GF-D8 (cell line): ENCODE measurements at places on chromosomes 7 and 10.

DNA sequence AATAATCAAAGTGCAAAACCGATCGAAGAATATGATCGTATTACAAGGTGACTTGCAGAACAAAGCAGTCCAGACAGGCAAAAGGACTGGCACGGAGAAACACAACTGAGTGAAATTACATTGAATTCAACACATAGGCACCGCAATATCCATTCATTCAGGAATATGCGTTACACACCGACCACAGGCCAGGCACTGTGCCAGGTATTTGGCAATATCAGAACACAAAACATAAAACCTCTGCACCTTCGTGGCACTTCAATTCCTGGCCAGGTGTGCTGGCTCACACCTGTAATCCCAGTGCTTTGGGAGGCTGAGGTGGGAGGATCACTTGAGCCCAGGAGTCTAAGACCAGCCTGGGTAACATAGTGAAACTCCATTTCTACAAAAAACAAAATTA is 187.9 kb downstream of the DIP2C start:
- no peak for DNase-seq

DNA sequence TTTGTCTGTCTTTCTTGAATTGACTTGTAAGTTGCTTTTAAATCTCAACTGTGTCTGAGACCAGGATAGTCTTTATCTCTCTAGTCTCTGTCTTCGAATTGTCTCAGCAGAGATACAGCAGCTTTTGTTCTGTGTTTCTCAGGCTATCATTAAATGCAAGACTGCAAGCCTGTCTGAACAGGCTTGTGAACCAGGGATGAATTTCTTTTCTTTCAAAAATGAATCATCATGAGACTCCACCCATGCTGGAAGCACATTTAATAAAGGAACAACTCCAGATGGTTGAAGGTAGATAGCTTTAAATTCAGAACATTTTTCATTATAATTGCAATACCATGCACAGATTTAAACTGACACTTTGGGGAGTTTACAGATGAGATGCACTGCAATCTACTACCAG is 155.9 kb downstream of the SEC23IP start:
- DNase-seq: no peak

DNA sequence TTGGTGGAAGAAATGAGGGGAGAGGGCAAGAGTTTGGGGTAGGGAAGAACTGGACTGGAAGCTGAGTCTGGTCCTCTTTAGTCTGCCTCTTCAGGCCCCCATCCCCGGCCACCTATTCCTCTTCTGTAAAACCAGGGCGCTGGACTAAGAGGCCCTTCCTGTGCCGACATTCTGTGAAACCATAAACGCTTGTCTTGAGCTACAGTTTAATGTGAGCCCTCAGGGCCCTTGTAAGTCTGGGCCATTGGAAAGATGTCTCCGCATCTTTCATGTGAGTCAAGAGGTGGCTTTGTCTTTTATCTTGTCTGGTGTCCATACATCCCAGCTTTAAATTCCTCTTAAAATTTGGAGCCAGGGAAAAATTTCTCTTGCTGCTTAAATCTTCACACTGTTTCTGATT is 90.6 kb downstream of the PLCE1 start:
- DNase-seq: no peak

GRCh38 chr10:32004161-32004591 is 52.0 kb downstream of the KIF5B start:
- DNase-seq: no peak
